Fibroblast of lung (primary cell): ENCODE measurements at places on chromosomes 4 and X.

DNA sequence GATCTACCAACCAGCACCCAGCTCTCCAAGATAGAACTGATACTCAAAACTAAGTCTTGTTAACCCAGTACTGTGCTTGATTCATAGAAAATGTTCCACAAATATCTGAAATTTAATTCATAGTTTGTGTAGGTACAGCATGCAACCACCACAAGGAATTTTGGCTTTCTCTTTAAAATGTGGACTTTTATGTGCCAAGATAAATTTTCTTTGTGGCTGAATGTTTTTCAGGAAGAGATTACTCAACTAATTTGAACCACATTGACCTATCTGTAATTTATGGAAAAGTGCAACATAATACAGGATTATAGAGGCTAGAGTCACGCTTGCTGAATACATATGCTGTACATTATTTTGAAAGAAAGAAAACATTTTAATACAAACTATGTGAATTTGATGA is 730.8 kb downstream of the IL1RAPL1 start:
- peak; percentile 60 for DNase-seq

GRCh38 chr4:74823194-74823593 is 28.9 kb upstream of the BTC start:
- no peak for DNase-seq

DNA sequence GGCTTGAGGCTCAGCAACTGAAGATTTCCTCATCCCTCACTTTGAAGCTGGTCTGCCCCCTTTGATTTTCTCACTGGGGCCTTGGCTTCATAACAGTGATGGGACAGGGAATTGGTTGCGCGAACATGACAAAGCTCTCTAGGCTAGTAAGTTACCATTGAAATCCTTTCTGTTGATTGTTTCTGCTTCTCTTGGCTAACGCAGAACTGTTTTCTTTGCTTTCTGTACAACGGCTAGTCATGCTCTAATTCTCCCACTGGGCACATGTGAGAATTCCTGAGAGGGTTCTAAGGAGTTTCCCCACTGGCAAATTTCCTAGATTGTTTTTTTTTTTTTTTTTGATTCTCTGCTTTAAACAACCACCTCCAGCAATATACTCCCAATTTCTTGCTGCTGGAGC is 738.6 kb downstream of the PCDH7 start:
- DNase-seq: peak; percentile 20

GRCh38 chrX:14591976-14592375 is 62.6 kb downstream of the GLRA2 start:
- DNase-seq: peak; percentile 21

DNA sequence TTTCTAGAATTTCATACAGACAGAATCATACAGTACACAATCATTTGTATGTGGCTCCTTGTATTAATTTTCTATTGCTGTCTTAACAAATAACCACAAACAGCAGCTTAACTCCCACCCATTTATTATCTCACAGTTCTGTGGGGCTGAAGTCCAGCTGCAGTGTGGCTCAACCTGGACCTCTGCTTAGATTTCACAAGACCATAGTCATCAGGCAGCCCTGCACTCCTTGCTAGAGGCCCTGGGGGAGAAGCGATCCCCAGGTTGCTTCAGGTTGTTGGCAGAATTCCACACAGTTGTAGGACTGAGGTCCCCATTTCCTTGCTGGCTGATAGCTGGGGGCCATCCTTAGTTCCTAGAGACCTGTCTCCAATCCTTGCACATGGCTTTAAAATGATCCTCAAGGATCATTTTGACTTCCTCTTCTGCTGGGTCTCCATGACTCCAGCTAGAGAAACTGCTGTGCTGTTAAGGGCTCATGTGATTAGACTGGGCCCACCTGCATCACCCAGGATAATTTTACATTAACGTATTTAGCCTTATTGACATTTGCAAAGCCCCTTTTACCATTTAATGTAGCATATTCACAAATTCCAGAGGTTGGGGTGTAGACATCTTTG is 60.9 kb upstream of the SMAD1 start:
- no peak for DNase-seq

- DNase-seq: no peak
Measured at GRCh38 chr4:34718576-34719245, 1525.6 kb downstream of the ARAP2 start.

DNA sequence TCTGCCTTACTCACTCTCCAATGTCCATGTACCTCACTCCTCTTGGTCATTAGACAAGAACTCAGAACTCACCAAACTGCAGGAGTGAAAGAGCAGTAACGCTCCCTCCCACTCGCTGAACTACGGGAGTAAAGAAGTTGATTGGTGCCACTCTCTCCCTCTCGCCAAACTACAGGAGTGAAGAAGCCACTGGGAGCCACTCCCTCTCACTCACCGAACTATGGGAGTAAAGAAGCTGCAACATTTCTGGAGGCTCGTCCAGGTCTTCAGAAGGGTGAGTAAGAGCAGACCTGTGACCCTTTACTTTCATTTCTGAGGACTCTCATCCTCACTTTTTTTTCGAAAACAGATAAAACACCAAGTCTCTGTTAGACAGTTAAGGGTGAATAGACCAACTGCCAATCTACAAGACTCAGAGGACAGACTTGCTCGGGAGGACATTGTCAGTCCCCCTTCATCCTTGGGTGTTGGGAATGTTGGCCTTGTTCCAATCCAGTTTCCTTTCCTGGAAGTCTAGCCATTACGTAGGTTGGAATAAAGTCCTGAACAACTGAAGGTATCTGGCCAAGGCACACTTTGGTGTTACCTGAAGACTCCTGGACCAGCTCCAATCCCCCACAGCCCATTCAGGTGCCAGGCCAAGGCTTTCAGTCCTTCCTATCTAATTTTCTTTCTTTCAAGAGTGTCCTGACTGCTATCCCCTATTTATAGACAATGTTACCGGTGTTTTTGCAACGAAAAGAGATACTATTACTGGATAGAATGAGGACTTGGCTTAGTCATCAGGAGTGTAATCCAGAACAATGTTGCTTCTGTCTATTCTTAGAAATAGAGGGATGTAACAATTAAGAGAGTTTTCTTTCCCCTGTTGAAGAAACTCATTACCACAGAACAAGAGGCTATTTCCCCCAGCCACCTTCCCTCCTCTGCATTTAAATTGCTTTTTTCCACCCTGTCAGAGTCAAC is 11.0 kb upstream of the COL25A1 start:
- no peak for DNase-seq

- peak; percentile 84 for DNase-seq
Measured at GRCh38 chr4:17189401-17189720, 290.9 kb upstream of the LDB2 start.

DNA sequence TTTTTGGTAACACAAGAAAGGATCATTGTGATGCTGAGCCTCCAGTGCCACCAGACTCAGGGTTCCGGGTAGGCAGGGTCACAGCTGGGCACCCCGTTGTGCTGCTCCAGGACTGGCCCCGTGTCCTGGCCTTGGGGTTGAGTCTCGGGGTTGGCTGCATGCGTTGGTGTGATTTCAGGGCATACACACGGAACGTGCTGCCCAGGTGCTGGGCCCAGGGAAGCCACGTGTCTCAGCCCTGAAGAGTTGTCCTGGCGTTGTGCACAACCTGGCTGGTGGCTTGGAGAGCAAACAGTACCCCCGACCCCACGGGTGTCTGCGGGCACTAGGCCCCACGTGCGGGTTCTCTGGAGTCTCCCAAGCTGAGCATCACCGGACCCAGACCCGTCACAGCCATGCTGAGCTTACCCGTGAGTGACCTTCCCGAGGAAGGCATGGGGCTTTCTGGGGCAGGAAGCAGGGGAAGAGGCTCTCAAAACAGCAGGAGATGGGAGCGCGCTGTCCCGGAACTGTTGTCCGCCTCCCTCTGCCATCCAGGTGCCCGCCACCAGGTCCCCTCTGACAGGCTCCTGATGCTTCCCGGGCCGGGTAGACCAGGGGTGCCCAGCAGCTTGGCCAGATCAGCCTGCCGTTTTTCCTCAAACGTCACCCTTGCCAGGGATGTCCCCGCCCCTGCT is 66.1 kb upstream of the ENPP6 start:
- no peak for DNase-seq

DNA sequence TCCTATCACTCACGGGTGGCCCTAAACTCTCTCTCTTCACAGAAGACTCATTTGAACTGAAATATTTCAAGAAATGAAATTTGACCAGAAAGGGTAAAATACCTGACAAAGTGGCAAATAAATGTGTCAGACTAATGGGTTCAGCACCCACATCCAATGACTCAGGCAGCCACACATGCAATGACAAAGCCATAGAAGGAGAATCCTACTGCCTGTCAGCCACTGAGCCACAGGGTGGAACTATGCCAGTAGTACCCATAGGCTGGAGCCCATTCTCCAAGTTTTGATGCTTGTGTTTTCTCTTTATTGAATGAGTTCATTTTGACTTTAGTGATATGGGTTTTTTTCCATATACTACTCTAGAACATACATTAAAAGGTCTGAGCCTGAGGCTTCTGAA is 179.0 kb downstream of the BEND2 start:
- no peak for DNase-seq

- no peak for DNase-seq
Measured at GRCh38 chr4:152535360-152535902, 461 bp downstream of the FBXW7 start.

DNA sequence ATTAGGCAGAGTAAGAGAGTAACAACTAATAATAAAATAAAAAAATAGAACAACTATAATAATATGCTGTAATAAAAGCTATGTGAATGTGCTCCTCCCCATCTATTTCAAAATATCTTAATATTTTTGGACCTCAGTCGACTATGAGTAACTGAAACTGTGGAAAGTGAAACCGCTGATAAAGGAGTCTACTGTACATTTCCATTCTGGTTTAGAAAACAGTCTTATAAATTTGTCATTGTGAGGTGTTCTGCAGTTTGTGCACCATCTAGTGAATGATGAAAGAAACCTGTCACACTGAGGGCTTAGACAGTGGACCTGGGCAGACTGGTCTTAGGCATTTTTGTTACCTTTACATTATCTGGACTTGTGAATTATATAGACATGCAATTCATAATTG is 42.0 kb downstream of the TMEM150C start:
- DNase-seq: peak; percentile 20

- peak; percentile 62 for DNase-seq
Measured at GRCh38 chr4:123599920-123600810, 203.6 kb downstream of the SPRY1 start.

DNA sequence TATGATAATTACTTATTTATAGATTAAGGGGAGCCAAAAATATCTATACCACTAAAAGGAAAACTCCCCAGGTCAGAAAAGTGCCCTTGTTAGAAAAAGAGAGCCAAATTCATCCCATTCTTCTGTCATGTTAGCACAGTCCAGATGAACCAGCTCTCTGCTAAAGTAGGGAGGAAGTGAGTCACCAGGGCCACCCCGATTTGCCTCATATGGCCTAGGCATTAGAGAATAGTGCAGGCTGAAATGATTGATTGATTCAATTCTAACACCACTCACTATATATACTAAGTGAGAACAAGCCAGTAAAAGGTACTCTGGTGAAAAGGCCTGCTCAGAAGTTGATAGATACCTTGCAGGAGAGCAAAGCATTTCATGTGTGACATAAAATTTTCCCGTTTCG is 94.5 kb downstream of the SRPX start:
- DNase-seq: no peak

DNA sequence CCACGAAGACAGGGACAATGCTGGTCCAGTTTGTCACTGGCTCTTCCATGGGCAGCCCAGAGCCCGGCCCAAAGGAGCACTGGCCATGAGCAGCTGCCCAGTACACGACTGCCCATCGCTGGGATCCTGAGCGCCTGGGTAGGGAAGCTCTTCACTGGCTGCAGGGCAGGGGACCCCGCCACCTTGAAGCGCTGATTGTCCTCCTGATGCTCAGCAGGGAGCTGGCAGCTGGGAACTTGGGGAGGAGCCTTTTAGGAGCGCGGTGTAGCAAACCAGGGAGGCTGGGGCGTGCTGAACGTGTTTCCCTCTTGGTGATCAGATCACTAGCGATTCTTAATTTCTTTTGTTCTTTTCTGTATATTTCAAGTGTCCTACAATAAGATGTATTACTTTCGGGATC is 1.8 kb downstream of the L1CAM start:
- DNase-seq: no peak

GRCh38 chrX:35841872-35842271 is 43.7 kb downstream of the MAGEB16 start:
- DNase-seq: peak; percentile 5
